ENCODE measurements at places on chromosomes 11 and 22. TPM values are rescaled to one million over a fixed set of nuclear protein-coding genes. Genes with fewer than 3 reads are reported as not detected.

- peak; percentile 57 for DNase-seq
Measured at GRCh38 chr22:20418211-20418788, 19.3 kb downstream of the SCARF2 start.

GRCh38 chr11:68048681-68049508 lies 10.1 kb downstream of the TCIRG1 start:
- DNase-seq, result no peak

- DNase-seq, result no peak
Measured at GRCh38 chr11:60900673-60901404, 5.5 kb downstream of the PRPF19 start.

DNA sequence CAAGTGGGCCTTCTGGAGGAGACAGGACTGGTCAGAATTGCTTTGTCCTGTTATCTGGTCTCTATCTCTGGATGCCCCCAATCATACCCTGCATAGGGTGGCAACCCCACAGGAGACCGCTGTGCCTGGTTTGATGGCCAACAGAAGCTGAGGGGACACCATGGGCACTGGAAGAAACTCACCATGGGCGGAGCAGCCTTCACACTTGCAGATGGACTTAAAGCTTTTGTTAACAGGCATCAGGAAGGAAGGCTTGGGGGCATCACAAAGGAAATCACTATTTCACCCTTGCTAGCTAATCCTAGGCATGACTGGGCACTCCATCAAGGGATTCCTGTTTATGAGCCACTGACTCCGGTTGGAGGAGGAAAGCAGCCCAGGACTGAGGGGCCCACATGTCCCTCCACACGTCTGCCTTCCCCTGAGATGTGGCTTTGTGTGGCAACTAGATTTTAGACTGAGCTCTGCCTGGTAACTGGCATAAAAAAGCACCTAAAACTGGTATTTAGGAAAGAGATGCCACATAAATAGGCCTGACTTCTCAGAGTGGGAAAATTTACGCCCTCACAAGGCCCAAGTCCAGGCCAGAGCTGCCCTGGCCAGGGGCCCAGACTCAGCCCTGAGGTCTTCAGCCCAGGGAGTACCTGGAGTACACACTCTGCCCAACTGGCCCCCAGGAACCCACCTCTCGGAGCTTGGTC lies 57.0 kb upstream of the LYVE1 start:
- no peak for DNase-seq

Gene CDC45
- 35.9 TPM for total RNA-seq

Gene KCNK7
- 0.40 TPM for total RNA-seq

Gene OTOG
- total RNA-seq, result not detected

Gene OR10D3
- not detected for total RNA-seq

All from colonic mucosa (tissue), 4 donors.